ENCODE measurements at places on chromosomes 5 and 9.

GRCh38 chr9:37371565-37372464 is 50.7 kb upstream of the GRHPR start:
- DNase-seq = no peak

GRCh38 chr5:91018200-91018599 is 364.9 kb downstream of the ARRDC3 start:
- DNase-seq = no peak

DNA sequence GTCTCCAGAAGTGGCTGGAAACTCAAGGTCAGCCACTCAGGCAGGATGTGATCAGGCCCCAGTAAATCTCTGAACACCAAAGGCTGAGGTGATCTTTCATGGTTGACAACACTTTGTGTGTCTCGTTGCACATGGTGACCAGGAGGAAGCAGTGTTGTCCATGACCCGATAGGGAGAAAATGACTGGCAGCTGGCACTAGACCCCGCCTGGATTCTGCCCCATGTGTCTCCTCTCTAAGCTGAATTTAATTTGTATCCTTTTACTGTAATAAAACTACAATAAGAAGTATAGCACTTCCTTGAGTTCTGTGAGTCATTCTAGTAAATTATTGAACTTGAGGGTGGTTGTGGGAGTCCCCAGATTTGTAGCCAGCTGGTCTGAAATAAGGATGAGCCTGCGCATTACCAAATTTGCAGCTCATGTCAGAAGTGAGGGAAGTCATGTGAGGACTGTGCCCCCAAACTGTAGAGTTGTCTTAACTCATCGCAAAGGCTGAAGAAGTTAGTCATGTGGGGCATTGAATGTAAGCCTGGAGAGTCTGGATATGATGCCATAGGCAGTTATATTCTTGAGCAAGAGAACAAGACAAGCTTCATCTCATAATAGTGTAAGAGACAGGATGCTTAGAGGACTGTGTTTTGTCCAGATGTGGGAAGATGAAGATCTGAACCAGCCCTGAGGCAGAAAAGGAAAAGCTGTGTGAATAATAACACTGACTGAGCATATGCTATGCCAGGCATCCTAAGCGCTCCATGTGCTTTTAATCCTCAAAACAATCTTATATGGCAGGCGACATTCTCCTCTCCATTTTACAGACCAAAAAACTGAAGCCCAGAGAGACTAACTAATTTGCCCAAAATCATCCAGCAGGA is 55.9 kb downstream of the TMEM215 start:
- no peak for DNase-seq

DNA sequence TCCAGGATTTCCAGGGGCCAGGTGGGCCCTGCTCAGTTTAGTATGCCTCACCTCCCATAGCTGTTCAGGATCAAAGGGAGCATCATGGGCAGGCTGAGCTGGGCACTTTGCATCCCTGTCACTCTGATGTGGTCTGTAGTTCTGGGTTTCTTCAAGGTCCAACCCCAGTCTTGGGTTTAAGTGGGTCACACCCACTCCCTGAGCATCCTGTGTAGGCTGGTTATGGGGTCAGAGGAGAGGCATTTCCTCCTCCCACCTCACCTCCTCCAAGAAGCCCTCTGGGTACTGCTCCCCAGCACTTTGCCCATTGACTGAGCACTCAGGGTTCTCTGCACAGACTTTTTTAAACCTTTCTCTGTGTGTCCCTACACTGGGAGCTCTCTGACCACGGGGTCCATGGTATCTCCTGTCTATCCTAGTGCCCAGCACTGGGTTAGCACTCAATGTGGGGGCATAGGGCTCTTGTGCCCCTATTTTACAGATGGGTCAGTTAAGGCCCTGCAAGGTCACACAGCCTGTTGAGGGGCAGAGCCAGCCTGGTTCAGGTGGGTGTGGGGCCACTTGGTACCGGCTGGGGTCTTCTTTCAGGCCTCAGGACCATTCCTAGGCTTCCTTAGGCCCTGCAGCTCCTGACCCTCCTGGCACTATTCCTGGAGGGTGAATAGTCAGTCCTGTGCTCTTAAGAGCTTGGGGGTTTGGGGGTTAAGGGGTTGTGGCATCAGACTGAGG is 19.0 kb downstream of the CXXC5 start:
- DNase-seq = no peak

DNA sequence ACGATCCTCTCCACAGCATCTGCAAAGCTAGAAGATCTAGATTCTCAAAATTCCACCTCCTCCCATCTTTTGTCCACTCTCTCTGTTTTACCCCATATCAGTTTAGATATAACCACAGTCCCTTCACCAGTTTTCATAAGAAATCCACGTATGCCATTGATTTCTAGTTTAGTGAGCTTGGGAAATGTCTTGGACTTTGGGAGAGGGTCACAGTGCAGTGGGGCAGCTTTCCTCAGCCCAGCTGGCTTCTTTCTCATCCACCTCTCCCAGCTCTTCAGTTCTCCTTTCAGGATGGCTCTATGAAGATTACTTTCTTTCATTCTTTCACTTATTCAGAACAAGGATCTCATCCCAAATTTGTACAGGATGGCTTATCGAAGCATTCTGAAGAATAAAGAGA is 203.9 kb upstream of the ADCY2 start:
- no peak for DNase-seq

GRCh38 chr5:61363401-61364114 is 31.5 kb downstream of the ZSWIM6 start:
- no peak for DNase-seq

DNA sequence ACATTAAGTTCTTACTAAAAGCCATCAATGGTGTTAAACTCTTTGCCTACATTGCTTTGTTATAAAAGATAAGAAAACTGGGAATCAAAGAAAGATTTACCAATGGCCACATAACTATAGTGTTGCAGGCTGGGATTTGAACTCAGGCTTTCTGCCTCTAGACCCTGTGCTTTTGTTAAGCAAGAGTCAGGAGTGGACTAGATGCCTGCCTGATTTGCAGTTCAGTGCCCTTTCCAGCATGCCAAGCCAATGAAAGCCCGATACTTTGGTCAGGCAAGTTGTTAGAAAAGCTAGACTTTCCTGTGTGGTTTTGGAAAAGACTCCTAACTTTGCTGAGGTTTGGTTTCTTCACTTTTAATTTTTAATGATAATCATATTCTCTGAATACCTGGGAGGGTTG is 21.4 kb upstream of the AGXT2 start:
- no peak for DNase-seq

DNA sequence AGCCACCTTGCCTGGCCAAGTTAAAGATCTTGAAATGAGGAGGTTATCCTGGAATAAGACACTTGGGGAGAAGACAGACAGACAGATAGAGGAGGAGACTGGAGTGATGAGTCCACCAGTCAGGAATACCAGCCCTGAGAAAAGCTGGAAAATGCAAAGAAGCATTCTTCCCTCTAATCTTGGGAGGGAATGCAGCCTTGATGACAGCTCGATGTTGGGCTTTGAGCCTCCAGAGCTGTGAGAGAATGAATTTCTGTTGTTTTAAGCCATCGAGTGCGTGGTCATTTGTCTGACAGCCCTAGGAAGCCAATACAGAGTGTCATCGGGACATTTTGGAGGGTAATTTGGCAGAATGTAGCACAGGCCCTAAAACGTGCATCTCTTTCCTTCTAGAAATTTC is 199.1 kb upstream of the IER5L start:
- DNase-seq = no peak
